LoVo (cell line): ENCODE measurements at places on chromosomes 6 and 20.

GRCh38 chr6:72966628-72967280 is 258.5 kb downstream of the KHDC1L start:
- DNase-seq = no peak

- no peak for DNase-seq
These were observed 264.3 kb downstream of the PTPRK start for GRCh38 chr6:128256095-128256494.

- no peak for DNase-seq
These were observed 4.6 kb upstream of the RFPL4B start for GRCh38 chr6:112342511-112342910.

- DNase-seq = peak; percentile 63
These were observed 12.4 kb downstream of the FRS3 start for GRCh38 chr6:41767112-41767833.

GRCh38 chr20:11849270-11849915 is 68.3 kb upstream of the BTBD3 start:
- peak; percentile 17 for DNase-seq

DNA sequence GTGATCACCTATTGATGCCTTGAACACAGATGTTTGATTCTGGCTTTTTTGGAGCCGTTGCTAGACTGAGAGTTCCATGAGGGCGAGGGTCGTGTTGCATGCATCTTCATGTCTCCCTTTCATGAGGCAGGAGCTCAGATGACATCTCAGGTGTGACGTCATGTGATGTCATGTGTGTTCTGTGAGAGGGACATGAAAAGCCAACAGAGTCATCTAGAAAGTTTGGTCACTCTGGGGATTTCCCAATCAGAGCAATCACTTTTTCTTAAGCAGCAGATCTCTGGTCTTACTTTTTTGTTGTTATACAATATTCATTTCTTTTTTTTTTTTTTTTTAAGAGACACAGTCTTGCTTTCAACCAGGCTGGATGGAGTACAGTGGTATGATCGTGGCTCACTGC is 411.8 kb downstream of the PREX1 start:
- DNase-seq = no peak

DNA sequence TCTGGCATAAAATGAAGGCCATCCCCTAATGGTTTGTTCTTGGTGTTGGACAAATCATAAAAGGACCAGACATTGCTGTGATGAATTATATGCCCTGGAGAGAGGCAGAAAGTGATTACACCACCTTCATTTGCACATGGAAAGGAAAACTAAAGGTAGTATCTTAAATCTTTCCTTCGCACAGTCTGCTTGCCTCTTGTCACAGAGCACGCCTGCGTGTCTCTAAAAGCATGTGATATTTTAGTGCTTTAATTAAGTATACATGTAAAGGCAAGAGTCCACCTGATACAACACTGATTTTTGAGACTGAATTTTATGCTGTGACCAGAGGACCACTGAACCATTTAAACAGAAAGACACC is 28.8 kb upstream of the PLAGL1 start:
- no peak for DNase-seq

DNA sequence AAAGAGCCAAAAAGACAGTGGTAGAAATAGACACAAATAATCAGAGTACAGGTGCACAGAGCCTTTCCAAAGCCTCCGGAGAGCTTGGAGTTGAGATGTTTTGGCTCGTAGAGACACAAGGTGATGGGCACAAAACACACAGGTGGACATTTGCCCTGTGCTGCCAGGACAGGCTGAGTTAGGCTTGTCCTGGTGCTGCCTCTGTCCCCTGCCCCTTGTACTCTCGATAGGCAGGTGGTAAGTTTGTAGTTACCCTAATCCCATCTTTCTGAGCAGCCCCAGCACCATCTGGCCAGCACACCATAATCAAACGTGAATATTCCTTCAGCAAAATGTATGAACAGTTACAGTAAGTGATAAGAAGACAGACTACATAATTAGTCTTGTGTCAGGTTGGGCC is 95.5 kb downstream of the FOXC1 start:
- no peak for DNase-seq

- no peak for DNase-seq
These were observed 26.1 kb downstream of the RSPO4 start for GRCh38 chr20:976033-976432.

- DNase-seq = no peak
These were observed 198.1 kb downstream of the MMUT start for GRCh38 chr6:49264909-49265308.

DNA sequence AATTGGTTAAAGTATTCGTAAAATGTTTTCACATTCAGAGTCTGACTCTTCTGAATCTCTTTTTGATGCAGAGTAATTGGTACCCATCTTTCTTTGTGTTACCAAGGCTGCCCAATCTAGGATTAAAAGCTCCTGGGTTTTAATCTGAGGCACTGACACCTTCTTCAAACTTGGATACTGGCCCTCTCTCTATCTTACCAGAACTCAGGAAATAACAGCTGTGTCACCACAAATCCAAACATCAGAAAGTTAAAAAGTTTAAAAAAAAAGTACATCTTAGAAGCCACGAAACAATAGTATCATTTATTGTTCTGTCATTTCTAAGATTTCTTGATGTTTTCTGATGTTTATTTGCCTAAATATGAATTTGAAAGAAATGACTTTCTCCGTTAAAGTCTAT is 255.5 kb upstream of the RUNX2 start:
- DNase-seq = no peak

GRCh38 chr6:101118136-101118396 is 236.9 kb upstream of the ASCC3 start:
- DNase-seq = peak; percentile 11

- DNase-seq = no peak
These were observed 646.6 kb downstream of the HACE1 start for GRCh38 chr6:104212977-104213668.

DNA sequence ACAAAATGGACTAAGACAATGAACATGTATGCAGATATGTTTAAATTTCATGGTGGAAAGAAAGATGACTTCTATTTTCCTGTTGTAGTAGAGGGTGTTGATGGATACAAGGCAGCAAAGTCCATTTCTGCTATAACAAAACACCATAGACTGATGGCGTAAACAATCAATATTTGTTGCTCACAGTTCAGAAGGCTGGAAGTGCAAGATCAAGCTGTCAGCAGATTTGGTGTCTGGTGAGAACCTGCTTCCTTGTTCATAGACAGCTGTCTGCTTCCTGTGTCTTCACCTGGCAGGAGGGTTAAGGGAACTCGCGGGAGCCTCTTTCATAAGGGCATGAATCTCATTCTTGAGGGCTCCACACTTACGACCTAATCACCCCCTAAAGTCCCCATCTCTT is 83.0 kb upstream of the ELOVL5 start:
- DNase-seq = no peak

GRCh38 chr6:139531148-139532115 is 157.0 kb upstream of the CITED2 start:
- DNase-seq = no peak

GRCh38 chr6:150940941-150941340 is 75.4 kb downstream of the MTHFD1L start:
- no peak for DNase-seq

DNA sequence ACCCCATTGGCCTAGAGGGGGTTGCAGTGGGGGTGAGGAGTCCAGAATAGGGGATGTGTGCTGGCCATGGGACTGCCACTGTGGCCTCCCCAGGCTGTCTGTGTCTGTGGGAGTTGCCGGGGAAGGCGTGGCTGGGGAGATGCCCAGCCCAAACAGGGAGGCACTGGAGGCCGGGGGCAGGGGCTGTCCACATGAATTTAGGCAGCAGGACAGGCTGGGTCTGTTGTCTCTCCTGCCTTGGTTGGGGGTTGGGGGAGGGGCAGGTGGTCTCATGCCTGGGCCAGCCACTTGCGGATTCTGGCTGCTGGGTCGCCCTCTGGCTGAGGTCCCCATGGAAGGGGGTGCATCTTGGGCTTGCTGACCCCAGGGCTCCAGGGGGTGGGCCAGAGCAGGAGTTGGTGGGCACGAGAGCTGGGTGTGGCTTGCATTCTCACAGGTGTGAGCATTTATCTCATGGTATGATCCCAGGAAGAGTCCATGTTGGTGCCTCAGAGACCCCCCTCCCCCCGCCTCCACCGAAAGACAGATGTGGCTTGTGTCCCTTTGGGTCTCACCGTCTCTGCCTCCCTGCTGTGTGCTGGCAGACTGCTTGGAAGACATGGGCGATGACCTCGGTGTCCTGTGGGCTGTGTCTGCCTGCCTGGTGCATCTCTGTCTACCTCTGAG is 4.0 kb downstream of the SOX18 start:
- DNase-seq = no peak

- DNase-seq = no peak
These were observed 60.1 kb upstream of the SPDEF start for GRCh38 chr6:34616227-34616585.

DNA sequence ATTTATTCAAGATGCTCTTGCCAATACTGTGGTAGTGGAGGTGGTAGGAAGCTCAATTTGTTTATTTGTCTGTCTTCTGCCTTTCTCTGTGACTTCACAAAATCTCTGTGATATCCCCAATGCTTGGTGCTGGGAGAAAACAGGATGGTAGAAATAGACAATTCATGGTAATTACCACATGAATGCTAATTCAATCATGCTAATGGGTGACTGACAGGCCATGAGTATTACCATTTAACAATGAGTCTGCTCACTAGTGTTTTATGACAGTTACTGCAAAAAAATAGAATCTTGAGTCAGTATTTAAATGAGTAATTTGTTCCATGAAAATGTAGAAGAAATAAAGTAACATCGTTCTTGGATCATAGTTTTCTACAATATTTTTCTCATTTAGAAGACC is 52.3 kb upstream of the FABP7 start:
- DNase-seq = no peak

DNA sequence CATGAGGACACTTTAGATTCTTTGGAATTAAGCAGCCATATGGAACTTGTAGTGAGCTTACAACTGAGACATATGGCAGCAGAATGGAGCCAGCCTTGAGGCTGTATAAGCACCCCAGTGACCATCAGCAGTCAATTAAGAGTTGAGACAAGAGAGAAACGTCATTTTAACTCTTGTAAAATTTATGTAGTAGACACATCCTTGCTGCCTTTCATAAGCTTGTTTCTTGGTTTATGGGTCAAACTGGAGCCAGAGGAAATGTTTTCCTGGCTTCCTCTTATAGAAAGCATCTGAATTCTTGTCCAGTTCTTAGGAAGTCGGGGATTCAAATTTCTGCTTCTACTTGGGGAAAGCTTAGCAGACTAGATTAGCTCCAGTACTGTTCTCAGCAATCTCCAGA is 745.1 kb upstream of the MARCKS start:
- DNase-seq = no peak

- DNase-seq = no peak
These were observed 7.8 kb downstream of the MBOAT1 start for GRCh38 chr6:20204512-20204894.

DNA sequence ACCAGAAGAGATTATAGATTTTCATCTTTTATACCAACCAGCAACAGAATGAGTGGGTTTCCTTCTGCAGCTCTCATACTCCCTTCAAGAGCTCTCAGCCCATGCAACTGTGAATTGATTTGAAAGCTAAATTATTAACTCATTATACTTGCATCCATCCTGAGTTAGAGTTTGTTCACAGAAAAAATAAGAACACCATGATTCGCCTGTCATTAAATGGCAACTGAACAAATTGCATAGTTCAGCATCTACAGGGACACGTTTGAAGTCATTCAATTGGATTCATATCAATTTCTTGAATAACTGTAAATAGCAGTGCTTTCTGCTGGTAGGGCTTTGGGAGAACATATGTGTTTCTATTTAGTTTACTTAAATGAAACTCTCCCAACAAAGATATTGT is 65.7 kb downstream of the NKAIN2 start:
- no peak for DNase-seq

DNA sequence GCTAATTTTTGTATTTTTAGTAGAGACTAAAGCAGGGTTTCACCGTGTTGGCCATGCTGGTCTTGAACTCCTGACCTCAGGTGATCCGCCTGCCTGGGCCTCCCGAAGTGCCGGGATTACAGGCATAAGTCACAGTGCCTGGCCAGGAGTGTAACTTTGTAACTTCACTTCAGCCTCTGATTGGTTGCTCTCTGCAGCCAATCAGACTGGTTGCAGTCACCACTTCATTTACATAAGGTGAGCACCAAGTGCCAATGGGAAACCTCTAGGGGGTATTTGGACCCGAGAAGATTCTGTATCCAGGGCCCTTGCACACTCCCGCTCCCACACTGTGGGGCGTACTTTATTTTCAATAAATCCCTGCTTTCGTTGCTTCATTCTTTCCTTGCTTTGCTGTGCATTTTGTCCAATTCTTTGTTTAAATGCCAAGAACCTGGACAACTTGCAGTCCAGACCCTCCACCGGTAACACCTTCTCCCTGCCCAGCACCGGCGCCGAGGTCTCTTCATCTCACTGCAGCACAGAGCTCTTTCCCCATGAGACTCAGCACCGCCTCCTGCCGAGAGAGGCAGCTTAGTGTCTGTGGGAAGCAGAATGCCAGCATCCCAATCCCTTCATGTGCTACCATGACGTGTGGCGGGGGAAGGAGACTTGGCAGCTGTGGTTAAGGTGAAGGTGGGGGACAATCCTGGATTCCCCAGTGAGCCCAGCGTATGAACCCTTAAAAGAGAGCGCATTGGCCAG is 14.0 kb upstream of the MRGBP start:
- DNase-seq = no peak

GRCh38 chr6:120675886-120676285 is 658.4 kb downstream of the TBC1D32 start:
- DNase-seq = no peak

GRCh38 chr6:151524059-151524458 is 30.2 kb downstream of the CCDC170 start:
- no peak for DNase-seq

- no peak for DNase-seq
These were observed 27.4 kb downstream of the TGM6 start for GRCh38 chr20:2408111-2408510.

- no peak for DNase-seq
These were observed 42.4 kb downstream of the SNX14 start for GRCh38 chr6:85551264-85551663.

GRCh38 chr6:129818251-129818650 is 42.9 kb downstream of the TMEM244 start:
- no peak for DNase-seq

- DNase-seq = peak; percentile 45
These were observed 54.8 kb upstream of the BMP6 start for GRCh38 chr6:7671076-7671475.

- DNase-seq = no peak
These were observed 35.4 kb downstream of the MAN1A1 start for GRCh38 chr6:119313937-119314884.

DNA sequence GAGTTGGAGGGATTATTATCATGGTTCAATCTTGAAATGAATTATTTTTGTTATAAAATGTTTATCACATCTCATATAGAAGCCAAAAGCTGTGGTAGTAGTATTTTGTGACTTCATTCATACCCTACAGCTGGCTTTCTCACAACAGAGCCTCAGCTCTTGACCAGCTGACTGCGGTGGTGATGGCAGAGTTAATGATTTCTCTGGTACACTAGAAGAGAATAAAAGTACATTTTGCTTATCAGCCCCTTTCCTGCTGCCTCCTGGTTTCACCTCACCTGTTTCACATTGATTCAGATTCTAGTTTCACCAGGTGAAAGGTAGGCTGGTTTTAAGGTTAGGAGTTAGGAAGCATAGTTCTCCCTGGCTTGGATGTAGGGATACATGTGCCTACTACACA is 55.7 kb downstream of the AFG1L start:
- no peak for DNase-seq

- DNase-seq = peak; percentile 16
These were observed 113.7 kb upstream of the BCLAF1 start for GRCh38 chr6:136403110-136403980.
